ENCODE measurements at places on chromosomes 5 and 9. TPM values are rescaled to one million over a fixed set of nuclear protein-coding genes. Genes with fewer than 3 reads are reported as not detected.

LHFPL2 gene
- total RNA-seq: 15.3 TPM

TRAF1 gene
- 0.79 TPM for total RNA-seq

GRXCR2 gene
- total RNA-seq: not detected

GRCh38 chr9:101383361-101383760 is 1.4 kb downstream of the BAAT start:
- no peak for DNase-seq
